ENCODE measurements at places on chromosomes 1 and 21. TPM values are rescaled to one million over a fixed set of nuclear protein-coding genes. Genes with fewer than 3 reads are reported as not detected.

DNA sequence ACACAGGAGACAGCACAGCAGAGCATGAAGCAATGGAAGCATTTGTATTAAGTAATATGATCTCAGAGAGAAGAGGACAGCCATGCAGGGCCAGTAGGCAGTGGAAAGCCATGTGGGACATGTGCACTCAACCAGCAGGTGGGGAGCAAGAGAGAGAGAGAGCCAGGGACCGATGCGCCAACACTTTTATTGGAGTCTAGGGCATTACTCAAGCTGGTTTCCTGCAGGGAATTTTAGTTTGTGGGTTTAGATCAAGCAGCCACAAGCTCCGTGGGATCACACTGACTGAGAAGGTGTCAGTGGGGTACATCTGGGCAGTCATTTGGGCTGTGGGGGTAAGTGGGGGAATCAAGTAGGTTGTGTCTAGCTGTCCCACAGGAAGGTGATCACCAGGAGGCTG, 137.1 kb downstream of the PCBP3 start:
- H3K27me3 ChIP-seq: peaks cover 27% of the 10 kb centered on the region
- no peak overlapping the region for H3K27ac ChIP-seq
- no peaks in the 10 kb centered on the region for H3K4me1 ChIP-seq
- no peak overlapping the region for H3K4me3 ChIP-seq
- no peaks in the 10 kb centered on the region for H3K36me3 ChIP-seq
- no peak for DNase-seq

DNA sequence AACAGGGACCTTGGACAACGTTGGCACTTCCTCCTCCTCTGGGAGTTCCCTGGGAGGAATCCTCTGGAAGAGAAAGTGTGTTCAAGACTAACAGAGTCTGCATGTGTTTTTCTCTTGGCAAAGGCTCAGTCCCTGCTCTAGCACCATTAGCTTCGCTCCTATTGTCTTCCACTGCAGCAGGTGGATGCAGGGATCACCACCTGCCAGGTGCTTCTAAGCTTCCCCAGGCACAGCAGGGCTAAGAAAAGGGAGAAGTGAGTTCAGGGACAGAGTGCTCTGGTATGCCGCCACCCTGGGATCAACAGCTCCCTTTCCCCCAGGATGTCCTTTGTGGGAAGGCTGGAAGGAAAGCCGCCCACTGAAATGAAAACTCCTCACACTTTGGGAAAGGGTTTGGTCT, 43.9 kb upstream of the IL20 start:
- H3K27me3 ChIP-seq: peaks cover 19% of the 10 kb centered on the region
- no peaks in the 10 kb centered on the region for H3K36me3 ChIP-seq
- H3K4me3 ChIP-seq: no peak overlapping the region
- no peak for DNase-seq
- H3K4me1 ChIP-seq: peaks cover 11% of the 10 kb centered on the region

Gene GPR25
- total RNA-seq: not detected

Gene CFAP57
- total RNA-seq: 0.38 TPM

DNA sequence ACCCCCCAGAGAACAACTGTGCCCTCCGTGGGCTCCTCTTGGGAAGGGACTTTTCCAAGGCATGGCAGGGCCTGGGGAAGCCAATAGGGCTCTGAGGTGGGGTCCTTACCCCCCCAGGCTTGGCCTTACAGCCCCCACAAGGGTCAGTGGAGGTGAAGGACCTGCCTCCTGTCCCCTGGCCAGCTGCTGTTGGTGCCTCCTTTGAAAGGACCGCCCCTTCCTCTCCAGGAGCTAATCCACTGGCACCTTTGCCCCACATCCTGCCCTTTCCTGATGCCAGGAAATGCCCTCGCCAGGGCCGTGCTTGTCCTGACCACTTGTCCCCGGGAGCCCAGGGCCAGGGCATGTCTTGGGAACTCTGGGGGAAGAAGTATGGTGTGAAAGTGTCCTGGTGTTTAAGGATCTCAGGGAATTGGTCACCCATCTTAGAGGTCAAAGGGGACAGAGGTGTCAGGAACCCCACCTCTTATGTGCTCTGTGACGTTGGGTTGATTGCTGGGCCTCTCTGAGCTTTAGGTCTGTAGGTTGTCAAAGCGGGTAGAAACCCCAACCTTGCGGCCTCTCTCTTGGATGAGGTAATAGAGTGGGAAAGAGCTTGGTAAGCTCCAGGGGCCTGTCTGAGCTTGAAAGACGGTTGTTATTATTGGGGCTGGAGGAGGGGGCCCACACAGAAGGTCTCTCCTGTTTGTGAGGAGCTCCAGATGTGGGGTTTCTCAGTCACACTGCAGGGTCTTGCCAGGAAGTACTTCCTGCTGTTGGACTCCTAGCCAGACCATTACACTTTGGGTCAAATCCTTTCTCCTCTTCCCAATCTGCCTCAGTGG, 2.8 kb downstream of the KCNQ4 start:
- no peak overlapping the region for H3K4me3 ChIP-seq
- peaks cover 41% of the 10 kb centered on the region for H3K27me3 ChIP-seq
- no peak overlapping the region for H3K27ac ChIP-seq
- DNase-seq: no peak
- H3K4me1 ChIP-seq: peaks cover 19% of the 10 kb centered on the region
- H3K36me3 ChIP-seq: no peaks in the 10 kb centered on the region

DNA sequence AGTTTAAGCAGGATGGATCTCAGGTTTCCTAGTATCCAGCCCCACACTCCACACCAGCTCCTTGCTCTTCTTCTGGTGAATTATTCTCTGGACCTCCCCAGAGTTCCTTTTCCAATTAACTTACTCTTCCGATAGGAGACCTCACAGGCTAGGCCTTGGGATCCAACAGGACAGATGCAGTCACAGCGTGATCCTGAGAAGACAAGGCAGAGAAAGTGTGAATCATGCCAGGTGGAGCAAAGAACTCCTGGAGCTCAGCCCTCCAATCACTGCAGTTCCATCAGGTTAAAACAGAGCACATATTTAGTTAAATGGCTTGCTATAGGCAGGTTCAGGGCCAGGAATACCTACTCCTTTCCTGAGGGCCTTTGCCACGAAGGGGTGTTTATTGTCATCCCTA, 34.1 kb downstream of the C8B start:
- H3K27me3 ChIP-seq: peaks cover 66% of the 10 kb centered on the region
- H3K36me3 ChIP-seq: no peaks in the 10 kb centered on the region
- H3K27ac ChIP-seq: no peak overlapping the region
- H3K4me1 ChIP-seq: peaks cover 2% of the 10 kb centered on the region
- no peak overlapping the region for H3K4me3 ChIP-seq

Gene LORICRIN
- total RNA-seq: not detected

DNA sequence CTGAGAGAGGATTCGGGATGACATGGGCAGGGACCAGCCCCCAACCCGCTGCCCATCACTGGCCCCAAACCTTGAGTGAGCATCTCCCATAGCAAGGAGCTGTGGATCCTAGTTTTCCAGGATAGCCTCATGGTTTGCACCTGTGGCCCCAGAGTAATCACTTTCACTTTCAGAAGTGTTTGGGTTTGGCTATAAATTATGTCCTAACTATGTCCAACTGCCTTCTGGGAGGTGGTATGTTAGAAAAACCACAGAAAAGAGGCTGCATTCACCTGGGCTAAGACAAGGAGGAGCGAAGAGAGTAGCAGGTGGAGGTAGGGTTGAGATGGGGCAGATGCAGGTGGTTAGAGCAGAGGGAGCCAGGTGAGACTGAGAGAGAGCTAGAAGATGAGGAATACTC, 19.4 kb upstream of the CLIC6 start:
- H3K4me3 ChIP-seq: no peak overlapping the region
- H3K27me3 ChIP-seq: peaks cover 31% of the 10 kb centered on the region
- no peak overlapping the region for H3K27ac ChIP-seq
- peaks cover 15% of the 10 kb centered on the region for H3K4me1 ChIP-seq
- H3K36me3 ChIP-seq: no peaks in the 10 kb centered on the region

Gene SH2D1B
- not detected for total RNA-seq

Gene RNU1-2
- total RNA-seq: 3,937 TPM

DNA sequence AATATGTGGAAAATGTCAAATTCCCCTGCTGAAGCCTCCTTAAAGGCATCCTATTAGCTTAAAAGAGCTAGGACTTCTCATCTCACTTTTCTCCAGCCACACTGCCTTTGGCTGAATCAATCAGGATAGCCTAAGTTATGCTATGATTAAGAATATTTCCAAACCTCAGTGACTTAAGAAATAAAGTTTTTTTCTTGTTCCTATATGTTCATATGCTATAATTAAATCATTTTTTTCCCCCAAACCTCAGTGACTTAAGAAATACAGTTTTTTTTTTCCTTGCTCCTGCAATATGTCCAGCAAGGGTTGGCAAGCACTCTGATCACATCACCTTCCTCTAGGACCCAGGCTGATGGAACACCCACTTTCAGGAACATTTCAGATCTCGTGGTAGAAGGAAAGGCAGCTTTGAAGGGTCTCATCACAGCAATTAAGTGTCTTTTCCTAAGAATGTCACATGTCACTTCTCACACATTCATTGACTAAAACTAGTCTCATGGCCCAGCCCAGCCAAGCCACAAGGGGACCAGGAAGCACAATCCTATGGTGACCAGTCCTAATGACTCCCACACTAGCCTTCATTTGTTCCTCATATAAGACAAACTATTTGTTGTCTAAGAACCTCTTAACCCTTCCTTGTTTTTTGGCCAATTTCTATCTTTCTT, 6.3 kb upstream of the JUN start:
- no peaks in the 10 kb centered on the region for H3K27me3 ChIP-seq
- H3K4me3 ChIP-seq: no peak overlapping the region
- peaks cover 31% of the 10 kb centered on the region for H3K4me1 ChIP-seq

- no peak overlapping the region for H3K4me3 ChIP-seq
- peaks cover 10% of the 10 kb centered on the region for H3K27me3 ChIP-seq
- no peak overlapping the region for H3K27ac ChIP-seq
- peak; percentile 9 for DNase-seq
These were observed 176.9 kb upstream of the VAMP3 start for GRCh38 chr1:7594002-7594713.

Gene FAM72B
- 4.1 TPM for total RNA-seq

- H3K27ac ChIP-seq: no peak overlapping the region
- H3K4me1 ChIP-seq: peaks cover 8% of the 10 kb centered on the region
- H3K4me3 ChIP-seq: no peak overlapping the region
- no peaks in the 10 kb centered on the region for H3K36me3 ChIP-seq
- H3K27me3 ChIP-seq: peaks cover 45% of the 10 kb centered on the region
- no peak for DNase-seq
These were observed 205.2 kb downstream of the GRIK3 start for GRCh38 chr1:36829066-36829465.

GRCh38 chr1:12344596-12345349, 114.9 kb downstream of the VPS13D start:
- H3K4me3 ChIP-seq: no peak overlapping the region
- H3K27me3 ChIP-seq: no peaks in the 10 kb centered on the region
- no peak for DNase-seq
- H3K27ac ChIP-seq: peak overlapping the region; percentile 75
- peaks cover 55% of the 10 kb centered on the region for H3K4me1 ChIP-seq
- H3K36me3 ChIP-seq: peaks cover 55% of the 10 kb centered on the region

- H3K4me1 ChIP-seq: peaks cover 42% of the 10 kb centered on the region
- DNase-seq: no peak
- no peak overlapping the region for H3K27ac ChIP-seq
These were observed 364.2 kb upstream of the ST6GALNAC5 start for GRCh38 chr1:76503100-76503499.

Gene ZNF672
- 38.2 TPM for total RNA-seq

Gene RHBG
- total RNA-seq: 0.88 TPM

GRCh38 chr21:36104317-36105300, 30.3 kb upstream of the CBR3 start:
- H3K36me3 ChIP-seq: peaks cover 4% of the 10 kb centered on the region
- H3K4me3 ChIP-seq: no peak overlapping the region

DNA sequence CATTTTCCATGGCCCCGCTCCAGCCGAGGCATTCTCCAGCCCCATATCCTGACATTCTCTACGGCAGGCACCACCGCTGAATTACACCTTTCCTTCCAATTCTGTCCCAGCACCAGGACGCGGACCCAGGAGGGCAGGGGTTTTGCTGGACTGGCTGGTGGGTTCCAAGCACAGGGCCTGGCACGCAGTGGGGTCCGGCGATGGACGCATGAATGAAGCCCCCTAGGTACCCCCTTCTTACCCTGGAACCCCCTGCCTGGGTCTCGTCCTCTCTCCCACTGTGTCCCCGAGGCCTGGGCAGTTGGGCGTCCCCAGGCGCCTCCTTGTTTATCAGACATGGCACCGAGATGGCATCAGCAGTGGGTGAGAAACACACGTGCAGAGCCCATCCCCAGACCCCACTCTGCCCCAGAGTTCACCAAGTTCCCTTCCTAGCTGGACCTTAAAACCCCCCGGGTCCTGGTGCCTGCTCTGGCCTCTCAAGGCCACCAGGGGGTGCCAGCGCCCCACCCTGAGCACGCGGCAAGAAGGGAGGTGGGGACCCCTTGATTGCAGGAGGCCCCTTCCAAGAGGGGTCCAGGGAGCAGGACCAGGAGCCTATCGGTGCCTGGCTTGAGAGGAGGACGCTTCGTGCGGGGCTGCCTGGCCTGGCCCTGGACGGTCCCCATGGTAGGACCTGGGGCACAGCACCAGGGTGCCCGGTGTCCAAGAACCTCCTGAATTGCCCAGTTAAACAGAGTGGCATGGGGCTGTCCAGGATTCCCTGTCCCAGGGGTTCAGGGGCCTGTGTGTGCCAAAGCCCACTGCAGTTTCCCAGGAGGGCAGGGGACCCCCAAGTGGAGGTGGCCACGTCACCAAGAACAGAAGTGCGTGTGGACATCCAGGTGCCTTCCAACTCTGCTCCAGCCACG, 46.1 kb downstream of the MEGF6 start:
- no peaks in the 10 kb centered on the region for H3K27me3 ChIP-seq
- peaks cover 2% of the 10 kb centered on the region for H3K36me3 ChIP-seq
- no peak overlapping the region for H3K27ac ChIP-seq
- no peak overlapping the region for H3K4me3 ChIP-seq
- peaks cover 14% of the 10 kb centered on the region for H3K4me1 ChIP-seq
- no peak for DNase-seq

GRCh38 chr1:107767156-107767582, 197.8 kb downstream of the VAV3 start:
- peaks cover 3% of the 10 kb centered on the region for H3K4me1 ChIP-seq
- H3K4me3 ChIP-seq: no peak overlapping the region
- H3K36me3 ChIP-seq: no peaks in the 10 kb centered on the region
- peaks cover 4% of the 10 kb centered on the region for H3K27me3 ChIP-seq
- no peak overlapping the region for H3K27ac ChIP-seq

GRCh38 chr1:43134068-43134467, 38.0 kb downstream of the EBNA1BP2 start:
- peaks cover 2% of the 10 kb centered on the region for H3K36me3 ChIP-seq
- no peak overlapping the region for H3K4me3 ChIP-seq
- no peak overlapping the region for H3K27ac ChIP-seq
- H3K4me1 ChIP-seq: peaks cover 6% of the 10 kb centered on the region
- H3K27me3 ChIP-seq: no peaks in the 10 kb centered on the region

DNA sequence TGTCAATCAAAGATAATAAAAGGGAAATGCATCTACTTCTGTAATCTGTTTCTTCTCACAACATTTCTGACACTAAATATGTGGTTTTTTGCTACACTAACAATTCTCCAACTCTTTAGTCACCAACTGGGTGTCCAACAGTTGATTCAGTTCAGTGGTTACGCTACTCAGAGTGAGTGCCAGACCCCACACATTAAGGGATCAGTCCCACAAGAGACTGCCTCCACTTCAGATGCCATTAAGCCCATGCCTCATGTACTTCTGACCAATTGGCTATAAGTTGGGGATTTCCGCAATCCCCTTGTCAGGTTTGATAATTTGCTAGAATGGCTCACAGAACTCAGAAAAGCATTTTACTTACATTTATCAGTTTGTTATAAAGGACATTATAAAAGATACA, 28.4 kb downstream of the RNF2 start:
- no peaks in the 10 kb centered on the region for H3K27me3 ChIP-seq
- H3K36me3 ChIP-seq: peaks cover 20% of the 10 kb centered on the region
- no peak for DNase-seq
- H3K27ac ChIP-seq: no peak overlapping the region
- no peaks in the 10 kb centered on the region for H3K4me1 ChIP-seq

Measured in mesothelial cell of epicardium (in vitro differentiated cells).